Astrocyte of the hippocampus (primary cell): ENCODE measurements at places on chromosomes 16 and 17.
A peak's percentile ranks its signal among the peaks of the same experiment; 100 is the strongest.

DNA sequence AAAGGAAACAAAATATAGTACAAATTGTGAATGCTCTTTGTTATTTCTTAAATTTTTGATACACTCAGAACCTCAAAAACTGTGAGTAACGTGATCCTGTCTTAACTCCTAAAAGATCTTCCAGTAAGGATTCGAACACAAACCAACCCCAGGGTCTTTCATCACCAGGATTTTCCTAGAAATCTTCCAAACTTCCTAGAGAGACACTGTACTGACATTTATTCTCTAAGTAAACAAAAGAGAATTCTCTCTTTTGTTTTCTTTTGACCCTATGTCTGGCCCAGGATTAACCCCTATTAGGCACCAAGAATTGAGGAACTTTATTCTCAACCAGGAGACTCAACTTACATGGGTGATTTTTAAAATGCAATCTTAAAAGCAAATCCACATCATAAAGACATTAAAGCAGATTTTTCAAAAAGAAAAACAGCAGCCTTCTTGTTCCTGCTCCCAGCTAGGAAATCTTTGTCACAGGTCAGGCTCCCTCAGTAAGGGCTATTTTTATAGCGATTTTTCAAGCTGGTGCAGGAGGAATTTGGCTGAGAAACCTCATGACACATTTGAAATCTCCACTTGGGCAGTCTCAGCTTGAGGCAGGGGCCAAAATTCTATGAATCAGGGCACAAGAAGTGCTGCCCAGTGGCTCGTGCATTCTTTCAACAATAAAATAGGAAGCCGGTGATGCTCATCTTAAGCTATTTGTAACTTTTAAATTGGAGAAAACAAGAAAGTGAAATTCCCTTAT is 6.2 kb upstream of the SMG1 start:
- peak; percentile 80 for DNase-seq

GRCh38 chr17:74732042-74732867 is 4.8 kb upstream of the RAB37 start:
- DNase-seq, result no peak

- no peak for DNase-seq
These were observed 460 bp upstream of the HSBP1 start for GRCh38 chr16:83807327-83807709.

DNA sequence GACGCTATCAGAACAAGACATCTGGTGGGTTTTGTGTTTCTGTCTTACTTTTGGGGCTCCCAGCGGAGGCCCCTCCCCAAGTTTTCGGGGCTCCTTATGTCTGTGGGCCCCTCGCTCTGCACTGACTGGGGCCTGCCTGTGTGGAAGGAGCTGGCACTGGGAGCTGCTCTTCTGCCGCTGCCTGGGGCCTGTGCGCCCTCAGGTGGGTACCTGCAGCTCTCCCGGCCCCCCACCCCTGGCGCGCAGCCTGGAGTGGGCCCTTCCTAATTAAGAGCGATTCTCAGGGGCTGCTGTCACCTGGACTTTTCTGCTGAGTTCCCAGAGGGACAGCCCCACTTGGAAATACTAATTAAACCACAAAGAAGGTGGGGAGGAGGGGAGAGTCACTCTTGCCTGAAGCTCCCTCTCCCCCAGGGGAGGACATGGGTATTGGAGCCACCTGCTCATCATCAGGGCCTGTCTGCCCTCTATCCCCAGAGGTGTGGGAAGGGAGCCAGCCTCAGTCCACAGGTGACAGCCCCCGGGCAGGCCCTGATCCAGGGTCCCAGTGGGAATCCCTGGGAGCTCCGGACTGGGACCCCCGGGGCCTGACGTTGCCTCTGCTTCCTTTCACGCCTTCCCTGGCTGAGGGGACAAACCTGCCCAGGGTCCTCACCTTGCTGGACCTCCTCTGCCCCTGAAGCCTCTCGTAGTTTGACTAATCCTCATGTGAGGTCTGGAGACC is 36.5 kb downstream of the GSE1 start:
- no peak for DNase-seq

- peak; percentile 13 for DNase-seq
These were observed 4.2 kb downstream of the CLCN7 start for GRCh38 chr16:1470481-1471251.

GRCh38 chr17:49549311-49549605 is 26.4 kb upstream of the NXPH3 start:
- no peak for DNase-seq

DNA sequence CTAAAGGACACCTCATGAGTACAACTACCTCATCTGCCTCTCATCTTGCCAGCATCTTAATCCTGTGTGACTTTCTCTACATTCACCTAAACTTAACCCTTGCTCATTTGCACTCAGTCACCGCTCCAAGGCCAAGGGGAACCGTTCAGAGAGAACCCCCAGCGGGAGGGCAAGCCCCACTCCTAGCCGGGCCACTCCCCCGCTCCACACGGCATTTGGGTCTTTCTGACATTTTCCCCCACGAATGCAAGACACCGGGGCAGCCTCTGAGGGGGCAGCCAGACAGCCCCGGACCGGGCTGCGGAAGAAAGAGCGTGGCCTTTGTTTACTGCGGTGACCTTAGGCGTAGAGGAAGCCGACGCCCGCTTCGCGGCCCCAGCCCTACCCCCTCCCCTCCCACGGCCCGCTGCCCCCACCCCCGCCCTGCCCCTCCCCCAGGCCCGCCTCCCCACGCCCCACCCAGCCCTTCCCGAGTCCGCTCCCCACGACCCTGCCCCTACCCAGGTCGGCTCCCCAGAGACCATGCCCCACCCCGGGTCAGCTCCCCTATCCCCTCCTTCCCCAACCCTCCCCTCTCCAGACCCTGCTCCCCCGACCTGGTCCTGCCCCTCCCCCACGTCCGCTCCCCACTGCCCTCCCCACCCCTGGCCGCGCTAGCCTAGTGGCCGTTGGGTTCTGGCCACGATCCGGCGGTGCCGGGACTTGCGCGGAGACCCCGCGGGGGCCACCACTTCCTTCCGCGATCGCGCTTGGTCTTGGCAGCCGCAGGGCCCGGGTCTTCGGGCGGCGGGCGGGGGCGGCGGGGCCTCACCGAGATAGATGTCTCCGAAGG is 789 bp downstream of the CSNK1D start:
- DNase-seq, result peak; percentile 32
